Suprapubic skin (tissue), 4 donors: ENCODE measurements at places on chromosomes 11 and 22. TPM values are rescaled to one million over a fixed set of nuclear protein-coding genes. Genes with fewer than 3 reads are reported as not detected.

SELENOO gene
- total RNA-seq = 38.5 TPM

DHCR7 gene
- total RNA-seq = 41.8 TPM

SHANK2 gene
- 13.9 TPM for total RNA-seq

DUSP8 gene
- total RNA-seq = 1.9 TPM

PIWIL4 gene
- 2.1 TPM for total RNA-seq

TMEM132A gene
- 7.5 TPM for total RNA-seq

AQP11 gene
- total RNA-seq = 0.59 TPM

NAGA gene
- total RNA-seq = 25.9 TPM

SAA2 gene
- not detected for total RNA-seq

OR51B2 gene
- not detected for total RNA-seq

RAG1 gene
- 0.42 TPM for total RNA-seq

NTM gene
- total RNA-seq = 2.5 TPM

PISD gene
- total RNA-seq = 49.4 TPM

NRXN2 gene
- 0.21 TPM for total RNA-seq

POU2F3 gene
- 94.5 TPM for total RNA-seq

NPAS4 gene
- not detected for total RNA-seq

SERGEF gene
- total RNA-seq = 24.5 TPM

FAT3 gene
- total RNA-seq = 0.25 TPM

CCDC116 gene
- total RNA-seq = not detected

OR5B21 gene
- not detected for total RNA-seq

PNPLA2 gene
- 94.3 TPM for total RNA-seq

B3GAT1 gene
- 0.93 TPM for total RNA-seq

HIPK3 gene
- total RNA-seq = 110 TPM

GLYAT gene
- not detected for total RNA-seq

DNHD1 gene
- total RNA-seq = 6.2 TPM

H19 gene
- 62.2 TPM for total RNA-seq
